ENCODE measurements at places on chromosomes 3 and 15.

- DNase-seq = no peak
Observed at GRCh38 chr3:139524841-139525636, 14.5 kb downstream of the RBP1 start.

DNA sequence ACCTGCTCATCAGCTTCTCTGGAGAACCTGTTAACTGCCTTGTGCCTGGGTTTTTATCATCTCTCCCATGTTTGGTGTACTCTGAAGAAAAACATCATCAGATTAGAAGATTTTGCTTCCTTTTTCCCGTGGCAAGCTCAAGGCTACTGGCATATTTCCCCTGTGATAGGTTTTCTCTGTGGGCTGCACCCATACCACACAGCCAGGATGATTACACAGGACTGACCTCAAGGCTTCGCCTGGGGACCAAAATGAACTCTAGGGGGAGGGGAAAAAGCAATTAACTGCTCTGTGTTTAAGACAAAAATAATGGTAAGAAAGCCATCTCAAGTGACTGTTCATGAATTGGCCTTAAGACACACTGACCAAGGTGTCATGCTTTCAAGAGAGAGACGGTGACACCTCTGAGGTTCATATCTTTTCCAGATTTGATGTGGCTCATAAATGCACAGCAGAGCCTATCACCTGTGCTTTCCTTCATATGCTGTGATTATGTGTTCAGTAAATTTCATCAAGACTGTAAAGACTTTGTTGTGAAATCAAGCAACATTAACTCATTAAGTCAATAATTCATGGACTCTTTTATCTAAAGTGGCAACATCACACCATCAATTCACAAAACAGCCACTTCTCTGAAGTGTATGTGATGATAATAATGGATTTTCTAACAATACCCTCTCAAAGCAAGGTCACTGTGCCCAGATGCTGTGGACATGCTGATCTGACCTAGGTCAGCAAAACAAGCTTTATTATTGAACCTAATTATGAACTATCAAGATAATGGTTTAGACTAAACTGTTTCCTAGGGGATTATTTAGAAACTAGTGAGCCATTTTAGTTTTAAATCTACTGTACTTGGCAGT is 427.9 kb downstream of the WDR72 start:
- no peak for DNase-seq

DNA sequence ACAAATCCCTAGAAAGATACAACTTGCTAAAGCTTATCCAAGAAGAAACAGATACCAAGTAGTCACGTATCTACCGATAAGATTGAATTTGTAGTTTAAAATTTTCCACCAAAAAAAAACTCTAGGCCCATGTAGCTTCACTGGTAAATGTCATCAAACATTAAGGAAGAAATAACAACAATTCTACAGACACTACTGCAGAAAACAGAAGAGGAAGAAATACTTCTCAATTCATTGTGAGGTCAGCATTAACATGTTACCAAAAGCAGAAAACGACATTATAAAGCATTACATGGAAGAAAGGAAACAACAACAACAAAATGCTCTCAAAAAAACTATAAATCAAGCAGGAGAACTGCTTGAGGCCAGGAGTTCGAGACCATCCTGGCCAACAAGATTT is 27.5 kb upstream of the TM4SF19 start:
- no peak for DNase-seq

GRCh38 chr3:110341047-110341446 is 730.6 kb upstream of the NECTIN3 start:
- no peak for DNase-seq

GRCh38 chr3:120071259-120071658 is 23.0 kb downstream of the GSK3B start:
- no peak for DNase-seq

All from T-helper 17 cell (primary cell).